ENCODE measurements at places on chromosomes 7 and 10. TPM values are rescaled to one million over a fixed set of nuclear protein-coding genes. Genes with fewer than 3 reads are reported as not detected.

The FGF8 gene
- not detected for total RNA-seq

The KCNH2 gene
- not detected for total RNA-seq

The TMEM178B gene
- under 0.01 TPM for total RNA-seq

The KCNMA1 gene
- 1.3 TPM for total RNA-seq

The ZNF425 gene
- 2.5 TPM for total RNA-seq

The OR2A7 gene
- total RNA-seq = 1.1 TPM

The EXOC6 gene
- total RNA-seq = 1.4 TPM

The ZRANB1 gene
- total RNA-seq = 10.1 TPM

The BLNK gene
- total RNA-seq = 0.87 TPM

The ITIH2 gene
- total RNA-seq = not detected

The ADARB2 gene
- total RNA-seq = not detected

The MMD2 gene
- total RNA-seq = not detected

The CYP2C8 gene
- total RNA-seq = not detected

The CDK5 gene
- total RNA-seq = 12.2 TPM

The MYH16 gene
- total RNA-seq = 1.1 TPM

The ZCWPW1 gene
- total RNA-seq = 0.86 TPM

The ASB10 gene
- total RNA-seq = not detected

The IL2RA gene
- not detected for total RNA-seq

The FANK1 gene
- total RNA-seq = 2.1 TPM

The PIK3AP1 gene
- 0.04 TPM for total RNA-seq

The CPN1 gene
- not detected for total RNA-seq

The PNLIP gene
- not detected for total RNA-seq

The GRM8 gene
- not detected for total RNA-seq

The CFAP69 gene
- total RNA-seq = 0.30 TPM

The MNX1 gene
- not detected for total RNA-seq

The ATG9B gene
- total RNA-seq = 0.08 TPM

The MINDY3 gene
- total RNA-seq = 24.2 TPM

The PDGFA gene
- 43.2 TPM for total RNA-seq

The DLX5 gene
- total RNA-seq = not detected

The NUTM2B gene
- total RNA-seq = 0.99 TPM

The NUPR2 gene
- not detected for total RNA-seq

The PUS7 gene
- total RNA-seq = 26.7 TPM

The MMRN2 gene
- 24.7 TPM for total RNA-seq

The SRRM3 gene
- 0.30 TPM for total RNA-seq

The RPEL1 gene
- total RNA-seq = 0.04 TPM

The VPS37D gene
- 2.9 TPM for total RNA-seq

The FAM180A gene
- total RNA-seq = 0.08 TPM

The STEAP4 gene
- 0.76 TPM for total RNA-seq

The FAM131B gene
- total RNA-seq = 0.08 TPM

The AP1S1 gene
- total RNA-seq = 259 TPM

The RBP4 gene
- not detected for total RNA-seq

The GPR146 gene
- not detected for total RNA-seq

The CLDN3 gene
- not detected for total RNA-seq

The FBXL13 gene
- 0.11 TPM for total RNA-seq

The DRGX gene
- not detected for total RNA-seq

The SLC18A3 gene
- total RNA-seq = not detected

The CHAT gene
- not detected for total RNA-seq

The GATA3 gene
- 3.5 TPM for total RNA-seq

The PODXL gene
- total RNA-seq = under 0.01 TPM

The EIF5AL1 gene
- 0.84 TPM for total RNA-seq

The BTBD16 gene
- total RNA-seq = 0.15 TPM

The KCP gene
- total RNA-seq = 0.47 TPM

The DUSP5 gene
- 87.9 TPM for total RNA-seq

The NEUROG3 gene
- total RNA-seq = not detected

The SLC12A9 gene
- total RNA-seq = 16.4 TPM

The FBXW4 gene
- total RNA-seq = 16.2 TPM

The EFCAB10 gene
- 2.0 TPM for total RNA-seq

The ACTR3C gene
- 2.8 TPM for total RNA-seq

The CCDC3 gene
- 0.31 TPM for total RNA-seq

Measured in hair follicular keratinocyte (primary cell).